ENCODE measurements at places on chromosomes 6 and 20. TPM values are rescaled to one million over a fixed set of nuclear protein-coding genes. Genes with fewer than 3 reads are reported as not detected.
A peak's percentile ranks its signal among the peaks of the same experiment; 100 is the strongest.

The ZNF165 gene
- 0.34 TPM for total RNA-seq

DNA sequence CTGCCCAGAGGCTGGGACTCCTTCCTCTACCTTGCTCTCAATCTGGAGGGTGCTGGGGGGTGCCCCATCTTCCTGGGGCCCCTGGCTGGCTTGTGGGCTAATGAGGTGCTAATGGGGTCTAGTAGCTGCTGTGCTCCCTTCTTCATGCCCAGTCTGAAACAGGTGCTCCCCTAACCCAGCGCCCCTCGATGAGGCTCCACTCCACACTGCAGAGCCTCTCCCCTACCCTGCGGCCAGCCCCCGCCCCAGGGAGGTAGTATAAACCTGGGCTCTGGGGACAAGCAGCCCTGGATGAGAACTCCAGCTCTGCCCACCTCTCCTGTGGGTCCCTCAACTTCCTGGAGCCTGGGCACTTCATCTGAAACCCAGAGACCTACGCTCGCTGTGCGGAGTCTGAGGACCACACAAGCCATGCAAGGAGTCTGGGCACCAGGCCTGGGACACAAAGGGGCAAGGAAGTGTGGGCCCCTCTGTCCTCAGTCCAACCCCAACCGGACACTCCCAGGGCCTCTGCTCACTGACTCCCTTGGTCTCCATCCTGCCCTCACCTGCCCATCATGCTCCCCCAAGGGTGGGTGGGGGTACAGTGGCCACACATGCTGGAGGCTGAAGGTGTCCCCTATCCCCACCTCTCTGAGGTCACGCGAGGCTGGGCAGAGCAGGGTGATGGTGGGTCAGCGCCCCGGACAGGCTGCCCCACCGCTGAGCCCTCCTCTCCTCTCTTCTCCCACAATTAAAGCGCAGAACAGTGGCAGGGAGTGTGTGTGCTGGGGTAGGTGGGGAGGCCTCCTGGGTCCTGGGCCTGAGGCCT is 6.1 kb downstream of the RPL10A start:
- H3K27me3 ChIP-seq = peaks cover 22% of the 10 kb centered on the region
- peaks cover 31% of the 10 kb centered on the region for H3K4me1 ChIP-seq
- peak overlapping the region; percentile 66 for H3K27ac ChIP-seq
- peaks cover 22% of the 10 kb centered on the region for H3K36me3 ChIP-seq
- no peak for DNase-seq
- no peak overlapping the region for H3K4me3 ChIP-seq

DNA sequence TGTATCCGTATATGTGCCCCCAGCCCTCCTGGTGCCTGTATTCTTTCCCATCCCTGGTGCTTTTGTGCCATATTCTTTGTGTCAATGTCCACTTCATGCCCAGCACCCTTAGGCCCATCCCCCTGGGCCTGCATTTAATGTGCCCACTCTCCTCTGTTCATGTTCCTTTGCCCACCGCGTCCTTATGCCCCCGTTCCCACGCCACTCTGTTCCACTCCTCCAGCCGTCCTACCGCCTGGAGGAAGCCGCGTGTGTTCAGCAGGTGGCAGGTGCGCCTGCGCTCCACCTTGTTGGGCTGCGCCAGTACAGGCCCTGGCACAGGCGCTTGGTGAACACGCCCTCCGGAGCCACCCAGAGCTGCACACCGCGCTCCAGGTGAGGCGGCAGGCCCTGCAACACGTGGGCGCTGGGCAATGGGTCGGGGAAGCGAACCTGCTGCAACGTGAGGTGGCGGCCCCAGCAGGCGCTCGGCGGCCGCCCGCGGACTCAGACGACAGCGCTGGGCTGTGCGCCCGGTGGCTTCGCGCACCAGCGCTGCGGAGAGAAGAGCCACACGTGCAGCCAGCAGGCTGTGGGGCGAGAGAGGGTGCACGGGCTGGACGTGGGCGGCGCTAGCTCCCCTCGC is 4.0 kb upstream of the FOXS1 start:
- no peak for DNase-seq
- H3K4me3 ChIP-seq = no peak overlapping the region
- no peak overlapping the region for H3K27ac ChIP-seq
- H3K36me3 ChIP-seq = no peaks in the 10 kb centered on the region

DNA sequence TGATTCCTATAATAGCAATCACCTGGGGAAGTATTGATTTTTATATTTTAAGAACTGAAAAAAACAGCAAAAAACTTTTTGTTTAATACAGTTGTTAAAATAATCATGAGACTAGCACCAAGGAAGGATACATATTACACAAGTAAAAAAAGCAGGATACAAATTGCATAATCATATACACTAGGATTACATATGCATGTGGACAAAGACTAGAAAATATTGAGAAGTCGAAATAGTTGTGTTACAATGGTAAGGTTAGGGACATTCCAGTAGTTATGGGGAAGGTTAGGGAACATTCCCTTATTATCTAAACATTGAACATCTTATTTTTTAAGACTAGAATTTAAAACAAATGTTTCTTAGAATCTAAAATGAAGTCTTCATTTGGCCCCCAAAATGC is 9.5 kb downstream of the NUS1 start:
- no peak for DNase-seq
- H3K4me1 ChIP-seq = peaks cover 57% of the 10 kb centered on the region
- no peak overlapping the region for H3K4me3 ChIP-seq
- no peaks in the 10 kb centered on the region for H3K27me3 ChIP-seq
- no peak overlapping the region for H3K27ac ChIP-seq

The MUCL3 gene
- not detected for total RNA-seq

DNA sequence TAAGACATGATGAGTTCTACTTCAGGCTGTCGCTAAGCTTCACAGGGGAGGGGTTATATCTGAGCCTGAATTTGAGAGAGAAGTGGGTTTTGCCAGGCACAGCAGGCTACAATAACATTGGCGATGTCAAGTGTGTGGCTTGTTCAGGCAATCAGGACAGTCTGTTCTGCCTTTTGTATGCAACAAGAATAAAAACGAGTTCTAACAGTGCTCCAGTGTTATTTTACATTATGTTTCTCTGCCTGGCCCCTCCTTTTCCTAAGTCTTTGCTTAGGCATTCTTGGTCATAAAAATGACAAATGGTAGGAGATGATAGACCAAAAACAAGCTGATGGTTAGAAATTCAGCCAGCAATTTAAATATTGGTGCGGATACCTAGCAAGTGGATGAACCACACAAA is 26.8 kb downstream of the PAQR8 start:
- H3K4me1 ChIP-seq = peaks cover 52% of the 10 kb centered on the region
- no peak overlapping the region for H3K4me3 ChIP-seq
- peaks cover 2% of the 10 kb centered on the region for H3K27me3 ChIP-seq
- no peak for DNase-seq
- peaks cover 3% of the 10 kb centered on the region for H3K36me3 ChIP-seq
- no peak overlapping the region for H3K27ac ChIP-seq

DNA sequence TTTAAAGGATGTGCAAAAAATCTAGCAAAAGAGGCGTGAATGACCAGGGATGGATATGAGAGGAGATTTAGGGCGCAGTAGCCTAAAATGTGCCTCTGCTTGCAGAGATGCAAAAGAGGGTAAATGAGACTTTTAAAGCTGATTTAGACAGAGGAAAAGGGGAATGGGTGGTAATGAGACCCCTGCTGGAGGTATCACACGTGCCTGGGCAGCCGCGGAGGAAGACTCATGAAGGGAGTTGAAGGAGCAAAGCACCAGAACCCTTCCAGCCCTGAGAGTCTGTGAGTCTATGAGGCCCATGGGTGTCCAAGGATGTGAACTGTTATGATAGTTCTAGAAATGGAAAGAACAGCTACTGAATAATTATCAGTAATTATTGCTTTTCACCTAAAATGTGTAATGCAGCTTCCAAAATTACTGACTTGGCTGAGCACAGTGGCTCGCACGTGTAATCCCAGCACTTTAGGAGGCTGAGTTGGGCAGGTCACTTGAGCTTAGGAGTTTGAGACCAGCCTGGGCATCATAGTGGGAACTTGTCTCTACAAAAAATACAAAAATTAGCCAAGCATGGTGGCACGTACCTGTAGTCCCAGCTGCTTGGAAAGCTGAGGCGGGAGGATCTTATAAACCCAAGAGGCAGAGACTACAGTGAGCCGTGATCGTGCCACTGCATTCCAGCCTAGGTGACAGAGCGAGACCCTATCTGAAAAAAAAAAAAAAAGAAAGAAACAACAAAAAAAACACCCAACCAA is 38.2 kb upstream of the TIAM2 start:
- no peaks in the 10 kb centered on the region for H3K36me3 ChIP-seq
- no peak overlapping the region for H3K27ac ChIP-seq
- H3K27me3 ChIP-seq = peaks cover 1% of the 10 kb centered on the region
- no peak for DNase-seq

GRCh38 chr20:13102694-13103093 is 93.9 kb downstream of the SPTLC3 start:
- H3K4me3 ChIP-seq = no peak overlapping the region
- no peaks in the 10 kb centered on the region for H3K4me1 ChIP-seq

The ECT2L gene
- total RNA-seq = not detected

GRCh38 chr20:63553251-63553932 is 567 bp upstream of the FNDC11 start:
- H3K36me3 ChIP-seq = no peaks in the 10 kb centered on the region
- H3K27ac ChIP-seq = no peak overlapping the region

The DTD1 gene
- total RNA-seq = 61.8 TPM

GRCh38 chr6:161169035-161169434 is 104.8 kb downstream of the AGPAT4 start:
- DNase-seq = no peak
- H3K4me1 ChIP-seq = peaks cover 33% of the 10 kb centered on the region
- no peaks in the 10 kb centered on the region for H3K27me3 ChIP-seq
- H3K36me3 ChIP-seq = peaks cover 16% of the 10 kb centered on the region

The DEFB124 gene
- total RNA-seq = not detected

DNA sequence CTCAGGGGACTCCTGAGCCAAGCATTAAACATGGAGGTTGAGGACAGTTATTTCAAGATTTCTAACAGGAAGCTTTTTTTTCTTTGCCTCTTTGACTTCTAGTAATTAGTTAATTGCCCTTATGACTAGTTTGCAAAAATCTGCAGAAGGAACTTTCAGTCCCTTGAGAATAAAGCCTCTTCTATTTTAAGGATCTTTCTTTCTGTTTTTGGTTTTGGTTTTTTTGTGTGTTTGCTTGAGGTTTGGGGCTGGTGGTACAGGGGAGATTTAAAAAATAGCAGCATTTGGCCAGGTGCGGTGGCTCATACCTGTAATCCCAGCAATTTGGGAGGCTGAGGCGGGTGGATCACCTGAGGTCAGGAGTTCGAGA is 259.3 kb downstream of the BMP7 start:
- no peaks in the 10 kb centered on the region for H3K36me3 ChIP-seq
- no peak for DNase-seq

The CAGE1 gene
- not detected for total RNA-seq

- H3K36me3 ChIP-seq = no peaks in the 10 kb centered on the region
- no peak for DNase-seq
- no peaks in the 10 kb centered on the region for H3K4me1 ChIP-seq
- no peak overlapping the region for H3K27ac ChIP-seq
Observed at GRCh38 chr6:69390125-69390524, 406.7 kb downstream of the LMBRD1 start.

DNA sequence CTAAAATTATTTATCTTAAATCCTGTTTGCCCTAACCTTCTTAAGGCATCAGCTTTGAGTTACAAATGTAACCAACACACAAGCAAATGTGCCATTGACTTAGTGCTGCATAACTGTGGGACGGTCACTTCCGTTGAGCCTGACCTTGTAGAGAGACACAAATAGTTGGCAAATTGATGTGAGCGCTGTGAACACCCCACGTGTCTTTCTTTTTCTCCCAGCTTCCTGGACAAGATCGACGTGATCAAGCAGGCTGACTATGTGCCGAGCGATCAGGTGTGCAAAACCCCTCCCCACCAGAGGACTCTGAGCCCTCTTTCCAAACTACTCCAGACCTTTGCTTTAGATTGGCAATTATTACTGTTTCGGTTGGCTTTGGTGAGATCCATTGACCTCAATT is 56.4 kb downstream of the GNAS start:
- peak overlapping the region; percentile 48 for H3K27ac ChIP-seq
- no peak for DNase-seq
- no peak overlapping the region for H3K4me3 ChIP-seq
- H3K4me1 ChIP-seq = peaks cover 37% of the 10 kb centered on the region

The MMP24 gene
- total RNA-seq = 0.53 TPM

- no peaks in the 10 kb centered on the region for H3K27me3 ChIP-seq
- DNase-seq = no peak
- H3K4me3 ChIP-seq = no peak overlapping the region
- no peak overlapping the region for H3K27ac ChIP-seq
Observed at GRCh38 chr6:148628251-148628650, 118.6 kb upstream of the UST start.

DNA sequence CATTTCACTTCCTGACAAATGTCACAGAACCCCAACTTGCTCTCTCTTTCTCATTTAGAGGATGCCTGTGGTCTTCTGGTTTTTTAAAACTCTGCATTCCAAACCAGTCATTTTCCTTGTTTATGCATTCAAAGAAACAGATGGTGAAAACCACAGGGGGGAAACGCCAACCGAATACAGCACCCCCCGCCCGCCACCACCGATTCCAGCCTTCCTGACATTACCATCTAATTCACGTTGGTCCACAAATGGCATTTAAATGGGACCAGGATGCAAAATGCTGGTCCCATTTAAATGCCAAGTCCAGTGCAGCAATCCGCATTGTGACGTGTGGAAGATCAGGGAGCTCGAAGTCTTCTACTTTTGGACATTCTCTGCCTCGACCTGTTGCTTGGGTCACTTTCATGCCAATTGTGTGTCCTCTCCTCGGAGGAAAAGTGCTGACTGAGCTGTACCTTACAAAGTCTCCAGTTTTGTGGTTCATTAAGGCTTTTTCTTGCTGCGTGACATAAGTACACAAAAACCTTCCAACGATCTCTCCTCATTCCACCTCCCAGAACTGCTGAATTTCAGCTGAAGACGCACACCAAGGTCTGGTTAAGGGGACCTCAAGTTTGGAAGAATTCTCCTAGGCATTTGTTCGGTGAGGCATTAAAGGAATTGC is 35.8 kb downstream of the NEDD9 start:
- H3K4me3 ChIP-seq = peak overlapping the region; percentile 82
- DNase-seq = peak; percentile 85
- H3K4me1 ChIP-seq = peaks cover 82% of the 10 kb centered on the region

DNA sequence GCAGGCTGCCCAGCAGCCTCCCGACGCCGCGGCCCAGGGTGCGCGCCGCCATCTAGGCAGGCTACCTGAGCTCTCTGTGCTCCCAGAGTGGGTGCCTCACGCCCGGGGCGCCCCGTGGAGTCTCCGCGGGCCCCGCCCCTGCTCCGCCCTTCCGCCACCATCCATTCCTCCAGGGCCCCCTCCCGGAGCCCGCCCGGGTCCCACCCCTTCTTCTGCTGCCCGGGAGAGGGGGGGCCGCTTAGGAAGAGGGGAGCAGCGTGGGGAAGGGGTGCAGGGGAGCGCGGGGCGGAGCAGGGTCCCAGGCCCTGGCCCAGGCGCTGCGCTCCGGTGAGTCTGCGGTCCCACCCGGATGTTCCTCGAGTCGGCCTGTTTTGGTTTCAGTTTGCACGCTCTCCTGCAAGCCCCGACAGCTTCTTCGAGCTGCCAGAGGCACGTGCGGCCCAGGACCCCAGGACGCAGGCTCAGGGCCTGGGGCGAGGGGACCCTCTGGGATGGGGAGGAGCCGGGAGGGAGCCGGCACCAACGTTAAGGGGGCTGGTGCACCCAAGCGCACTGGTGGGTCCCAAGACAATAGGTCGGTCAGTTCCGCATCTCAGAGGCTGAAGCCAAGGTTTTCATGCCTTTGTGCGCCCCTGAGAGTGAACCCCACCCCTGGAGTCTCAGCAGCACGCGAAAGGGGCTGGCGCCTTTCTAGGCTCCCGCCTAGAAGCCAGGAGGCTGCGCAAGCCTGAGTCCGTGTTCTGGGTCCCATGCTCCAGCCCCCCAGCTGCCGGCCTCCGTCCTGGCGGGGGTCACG is at the start of gene ACSS1:
Gene ACSS1 (minus strand): TSS at position 89 of the 796 bp plus-strand sequence. CDS start 37 bp downstream, at position 52.
- H3K4me3 ChIP-seq = peak within 1 kb of the TSS; percentile 76
- peaks cover 39% of the 10 kb centered on the region for H3K27me3 ChIP-seq
- H3K36me3 ChIP-seq = no peaks in the 10 kb centered on the region
- peaks cover 30% of the 10 kb centered on the region for H3K4me1 ChIP-seq

Measured in HFFc6 (cell line).